ENCODE measurements at places on chromosomes 1 and 21.

- DNase-seq: no peak
These were observed 254.4 kb downstream of the BRINP2 start for GRCh38 chr1:177425199-177425598.

DNA sequence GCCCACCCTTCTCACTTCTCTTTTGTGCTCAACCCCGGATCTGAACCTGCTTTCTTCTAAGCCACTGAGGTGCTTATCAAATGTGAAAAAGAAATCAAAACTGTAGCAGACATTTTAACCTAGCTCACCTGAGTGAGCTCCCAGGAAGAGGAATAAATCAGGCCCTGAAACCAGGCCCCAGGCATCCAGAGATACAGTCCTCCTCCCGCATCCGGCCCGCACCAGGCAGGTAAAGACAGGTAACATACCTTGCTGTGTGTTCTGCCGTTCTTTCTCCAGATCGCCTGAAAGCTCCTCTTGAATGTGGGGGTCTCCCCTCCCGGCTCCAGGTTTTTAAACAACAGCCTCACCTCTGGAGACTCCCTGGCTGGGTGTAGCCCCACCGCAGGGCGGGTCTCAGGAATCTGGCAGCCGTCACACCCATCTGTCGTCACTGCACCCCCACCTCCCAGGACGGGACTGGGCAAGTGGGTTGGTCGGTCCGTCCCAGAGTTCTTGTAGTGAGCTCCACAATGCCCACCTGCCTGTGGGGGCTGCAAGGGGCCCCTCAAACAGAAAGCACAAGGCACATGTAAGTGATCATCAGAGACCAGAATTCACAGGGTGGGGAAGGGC lies at the start of gene LAMB3:
Gene LAMB3 (minus strand): TSS at position 305 of the 615 bp plus-strand sequence. CDS start 1,481 bp downstream, outside the sequence.
- no peak for DNase-seq

DNA sequence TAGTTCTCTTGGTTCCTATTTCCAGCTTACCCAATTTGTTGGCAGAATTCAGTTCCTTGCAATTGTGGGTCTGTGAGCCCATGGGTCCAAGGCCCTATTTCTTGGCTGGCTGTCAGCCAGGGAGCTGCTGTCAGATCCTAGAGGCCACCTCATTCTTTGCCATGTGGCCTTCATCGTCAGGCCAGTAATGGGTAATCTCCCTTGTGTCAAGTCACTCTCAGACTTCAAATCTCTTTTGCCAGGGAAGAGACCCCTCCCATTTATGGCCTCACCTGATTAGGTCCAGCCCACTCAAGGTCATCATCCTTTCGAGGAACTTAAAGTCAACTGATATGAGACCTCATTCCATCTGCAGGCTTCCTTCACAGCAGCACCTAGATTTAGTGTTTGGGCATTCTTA lies 17.9 kb downstream of the OBSCN start:
- DNase-seq: no peak

DNA sequence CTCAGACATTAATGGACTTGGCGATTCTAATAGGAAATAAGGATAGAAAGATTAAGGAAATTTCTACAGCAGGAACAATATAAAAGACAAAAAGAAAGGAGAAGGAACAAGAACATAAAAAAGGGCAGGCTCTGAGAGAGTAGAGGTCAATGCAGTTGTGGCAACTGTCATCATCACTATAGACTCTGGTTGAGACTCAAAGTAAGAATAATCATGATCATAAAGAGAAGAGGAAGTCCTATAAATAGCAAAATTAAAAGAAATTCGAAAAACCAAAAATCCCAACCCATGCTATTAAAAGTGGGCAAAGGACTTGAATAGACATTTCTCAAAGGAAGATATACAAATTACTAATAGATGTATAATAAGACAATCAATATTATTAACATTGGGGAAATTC lies 14.4 kb upstream of the XCL1 start:
- DNase-seq: no peak

DNA sequence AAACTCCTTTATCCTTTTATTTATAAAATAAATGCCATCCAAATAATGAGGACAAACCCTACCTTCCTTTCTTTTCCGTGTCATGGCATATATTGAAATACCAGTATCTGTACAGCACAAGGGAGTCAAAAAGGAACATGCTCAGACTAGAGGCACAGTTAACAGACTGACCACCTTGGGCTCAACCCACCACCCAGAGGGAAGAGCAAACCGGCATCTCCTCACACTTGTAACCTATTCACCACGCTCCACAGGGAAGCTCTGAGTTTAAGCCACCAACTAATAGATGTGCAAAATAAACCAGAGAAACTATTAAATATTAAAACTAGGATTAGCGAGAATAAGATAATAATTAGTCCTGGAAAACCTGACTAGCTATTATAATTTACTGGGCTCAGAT lies 112.7 kb downstream of the SIPA1L2 start:
- DNase-seq: no peak

DNA sequence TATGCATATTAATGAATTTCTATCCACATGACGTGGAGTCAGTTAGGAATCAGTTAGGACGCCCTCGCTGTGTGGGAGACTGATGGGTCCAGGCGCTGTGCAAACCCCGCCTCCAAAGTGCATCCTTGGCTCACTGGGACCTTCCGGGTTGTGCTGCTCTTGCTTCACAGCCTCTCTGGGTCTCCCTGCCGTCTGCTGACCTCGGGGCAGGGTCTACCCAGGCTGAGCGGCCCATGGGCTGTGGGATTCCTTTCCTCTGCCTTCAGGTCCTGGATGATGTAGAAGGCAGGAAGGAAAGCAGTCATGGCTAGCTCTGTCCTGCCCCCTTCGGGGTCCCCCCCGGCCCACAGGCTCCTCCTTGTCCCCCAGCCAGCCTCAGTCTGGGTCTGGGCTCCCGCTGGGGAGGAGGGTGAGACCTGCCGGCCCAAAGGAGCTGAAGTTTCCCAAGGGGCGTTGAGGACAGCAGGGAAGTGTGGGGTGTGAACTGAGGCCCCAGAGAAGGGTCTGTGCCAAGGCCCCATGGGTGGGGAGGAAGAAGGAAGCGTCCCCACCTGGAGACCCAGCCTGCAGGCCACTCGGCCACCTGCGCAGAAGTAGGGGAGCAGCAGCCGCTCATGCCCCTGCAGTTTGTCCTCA lies 24.6 kb upstream of the CDK11A start:
- no peak for DNase-seq

GRCh38 chr21:25983745-25984144 lies 186.8 kb downstream of the APP start:
- DNase-seq: no peak

- DNase-seq: no peak
These were observed 35.9 kb downstream of the ZNF496 start for GRCh38 chr1:247295746-247296145.

DNA sequence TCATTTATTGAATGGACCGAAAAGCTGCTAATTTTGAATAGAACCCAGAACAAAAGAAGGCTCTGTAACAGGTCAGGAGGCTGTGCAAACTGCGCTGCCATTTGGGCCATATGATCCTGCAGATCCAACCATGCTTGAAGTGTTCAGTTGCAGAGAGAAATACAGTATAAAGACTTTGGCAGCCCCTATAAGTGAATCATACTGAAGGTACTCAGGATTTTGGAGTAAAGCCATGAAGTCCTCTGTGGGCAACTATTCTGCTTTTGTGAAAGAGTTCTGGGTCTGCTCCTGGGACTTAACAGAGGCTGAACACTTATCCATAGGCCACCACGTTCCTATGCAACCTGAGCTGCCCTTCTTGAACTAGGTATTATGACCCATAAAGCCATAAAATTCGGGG lies 1613.6 kb upstream of the PRMT6 start:
- no peak for DNase-seq

GRCh38 chr1:222974496-222974895 lies 159.7 kb downstream of the DISP1 start:
- DNase-seq: no peak

DNA sequence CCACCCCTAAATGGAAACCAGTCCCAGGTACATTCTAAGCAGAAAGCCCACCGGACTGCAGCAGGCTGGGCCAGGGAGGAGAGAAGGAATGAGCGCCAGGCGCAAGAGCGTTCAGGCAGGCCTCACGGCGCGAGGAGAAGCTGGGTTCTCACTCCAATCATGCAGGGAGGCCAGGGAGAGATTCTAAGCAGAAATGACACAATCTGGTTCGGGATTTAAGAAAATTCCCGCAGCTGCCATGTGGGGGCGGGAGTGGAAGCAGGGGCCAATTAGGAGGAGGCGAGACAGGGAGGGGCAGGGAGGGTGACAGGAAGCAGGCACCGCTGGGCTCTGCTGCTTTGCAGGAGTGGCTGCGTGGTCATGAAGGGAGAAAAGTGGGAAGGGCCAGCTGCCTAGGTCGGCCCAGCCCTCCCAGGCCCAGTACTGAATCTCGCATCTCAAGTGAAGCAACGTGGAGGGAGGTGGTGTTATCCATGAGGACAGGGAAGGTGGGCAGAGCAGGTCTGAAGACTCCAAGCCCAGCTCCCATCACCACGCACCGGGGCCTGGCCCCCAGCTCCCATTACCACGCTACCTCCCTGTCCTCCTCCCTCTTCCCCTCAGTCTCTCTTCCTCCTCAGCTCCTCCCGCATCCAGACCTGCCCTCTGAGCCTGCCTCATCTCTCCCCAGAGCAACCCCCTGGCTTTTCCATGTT lies 11.8 kb downstream of the NPHP4 start:
- no peak for DNase-seq

GRCh38 chr1:220918285-220918951 lies 39.2 kb downstream of the HLX start:
- DNase-seq: no peak

DNA sequence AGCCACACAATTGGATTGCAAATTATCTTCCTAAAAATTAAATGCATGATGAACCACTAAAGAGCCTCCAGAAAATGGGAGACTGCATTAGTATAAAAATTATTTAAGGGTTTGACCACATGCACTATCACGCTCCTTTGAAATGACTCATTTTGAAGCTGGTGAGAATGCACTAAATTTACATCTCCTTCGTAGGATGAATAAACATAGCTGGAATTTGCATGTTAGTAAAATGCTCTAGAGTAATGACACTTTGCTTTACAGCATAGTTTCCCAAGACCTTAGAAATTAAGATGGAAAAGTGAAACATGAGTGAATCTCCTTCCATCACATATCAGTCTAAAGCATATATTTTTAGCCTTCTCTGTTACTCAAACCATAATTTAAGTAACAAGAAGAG lies 2.4 kb downstream of the PLPPR4 start:
- no peak for DNase-seq

DNA sequence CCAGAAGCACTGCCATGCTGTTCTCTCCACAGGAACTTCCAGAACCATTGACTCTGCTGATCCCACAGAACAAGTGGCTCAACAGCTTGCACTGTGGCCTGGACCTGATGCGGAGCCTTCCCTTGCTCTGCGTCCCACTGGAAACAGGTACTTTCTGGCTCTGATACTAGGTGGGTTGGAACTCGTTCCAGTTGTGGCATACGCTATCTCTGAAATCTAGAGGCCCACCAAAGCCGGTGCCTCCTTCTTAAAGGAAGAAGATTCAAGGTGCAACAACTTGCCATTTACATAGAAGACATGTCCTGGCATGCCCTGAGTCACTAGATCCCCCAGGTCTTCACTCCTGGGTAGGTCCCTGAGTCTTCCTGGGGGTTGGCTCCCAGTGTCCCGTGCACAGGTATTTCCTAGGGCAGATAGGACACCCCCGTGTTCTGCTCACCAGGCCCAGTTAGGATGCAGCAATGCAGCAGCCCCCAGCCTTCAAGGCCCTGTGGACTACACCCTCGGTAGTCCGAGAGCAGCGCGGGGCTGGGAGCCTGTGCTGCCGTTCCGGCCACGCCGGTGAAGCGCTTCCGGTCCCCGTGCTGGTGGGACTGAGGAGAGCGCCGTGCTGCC lies 10.8 kb upstream of the PCBP3 start:
- no peak for DNase-seq

GRCh38 chr1:209710847-209711246 lies 6.2 kb downstream of the HSD11B1 start:
- no peak for DNase-seq

GRCh38 chr1:44012941-44013609 lies 18.2 kb downstream of the SLC6A9 start:
- DNase-seq: no peak

DNA sequence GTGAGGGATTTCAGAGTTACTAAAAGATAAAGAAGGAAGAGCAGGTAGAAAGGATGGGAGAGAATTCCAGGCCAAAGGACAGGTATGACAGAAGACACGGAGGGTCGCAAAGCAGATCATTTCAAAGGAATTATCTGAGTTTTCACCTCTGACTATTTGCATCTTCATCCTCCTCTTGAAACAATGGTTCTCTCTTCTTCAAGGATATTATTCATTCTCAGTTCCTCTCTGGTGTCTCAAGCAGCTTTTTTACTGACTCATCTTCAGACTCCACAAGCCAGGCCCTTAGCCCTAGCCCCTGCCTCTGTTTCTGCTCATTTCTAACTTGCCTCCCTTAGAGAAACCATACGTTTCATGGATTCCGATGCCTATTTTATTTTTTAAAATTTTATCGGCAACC lies 15.0 kb downstream of the DDX59 start:
- no peak for DNase-seq

DNA sequence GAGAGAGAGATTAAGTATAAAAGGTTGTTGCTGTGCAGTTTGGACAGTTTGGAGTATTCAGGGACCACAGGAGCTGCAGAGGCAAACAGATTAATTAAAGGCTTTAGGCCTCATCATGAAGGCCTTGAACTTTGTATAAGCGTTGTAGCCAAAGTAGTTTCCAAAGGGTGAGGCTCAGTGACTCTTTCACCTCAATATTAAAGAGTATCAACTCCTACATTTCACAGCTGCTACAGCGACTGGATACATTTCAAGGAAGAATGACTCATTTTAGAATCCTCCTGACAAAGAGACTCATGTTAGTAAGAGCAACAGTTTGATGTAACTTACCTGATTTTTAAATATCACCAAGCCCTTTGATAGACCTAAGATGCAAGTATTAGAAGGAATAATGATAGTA lies 355.5 kb downstream of the HLX start:
- DNase-seq: no peak

GRCh38 chr1:147579532-147579931 lies 38.2 kb downstream of the BCL9 start:
- no peak for DNase-seq

GRCh38 chr1:91872559-91873081 lies 13.3 kb downstream of the TGFBR3 start:
- no peak for DNase-seq

- no peak for DNase-seq
These were observed 56.0 kb downstream of the SASS6 start for GRCh38 chr1:100076744-100077143.

GRCh38 chr1:38648417-38648816 lies 211.2 kb downstream of the RRAGC start:
- no peak for DNase-seq

DNA sequence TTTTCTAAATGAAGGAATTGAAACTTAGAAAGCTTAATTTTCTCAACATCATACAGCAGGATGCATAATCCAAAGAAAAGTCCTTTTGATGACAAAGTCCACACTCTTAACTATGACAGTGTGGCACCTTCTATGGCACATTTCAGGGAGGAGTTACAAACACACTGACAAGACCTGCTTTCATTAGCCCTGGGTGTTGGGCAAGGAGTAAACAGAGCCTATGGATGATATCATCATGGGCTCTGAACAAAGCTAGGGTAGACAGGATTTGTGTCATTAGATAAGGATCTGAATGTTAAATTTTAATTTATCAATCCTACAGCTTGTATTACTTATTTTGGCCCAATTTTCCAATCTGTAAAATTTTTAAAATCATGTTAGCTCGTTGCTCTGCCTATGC lies 62.6 kb upstream of the DENND1B start:
- DNase-seq: no peak

GRCh38 chr21:29271927-29272333 lies 26.8 kb upstream of the BACH1 start:
- DNase-seq: no peak
